ENCODE measurements at places on chromosomes 7 and 10.

DNA sequence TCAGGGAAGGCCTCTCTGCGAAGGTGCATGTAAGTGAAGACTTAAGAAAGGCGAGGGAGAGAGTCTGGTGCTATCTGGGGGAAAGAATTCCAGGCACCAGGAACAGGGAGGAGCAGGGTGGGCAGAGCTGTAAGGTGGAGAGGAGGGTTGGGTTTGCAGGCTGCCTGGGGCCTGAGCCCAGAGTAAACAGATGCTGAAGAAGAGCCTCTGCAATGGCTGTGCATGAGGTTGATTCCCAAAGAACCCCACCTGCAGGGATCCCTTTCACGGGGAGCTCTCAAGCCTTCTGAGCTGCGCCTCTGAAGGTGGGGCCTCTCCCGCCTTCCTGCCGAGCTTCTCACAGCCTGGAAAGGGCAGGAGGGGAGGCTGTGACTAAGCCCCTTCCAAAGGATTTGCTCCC lies 115.1 kb downstream of the RNF216 start:
- DNase-seq = no peak

DNA sequence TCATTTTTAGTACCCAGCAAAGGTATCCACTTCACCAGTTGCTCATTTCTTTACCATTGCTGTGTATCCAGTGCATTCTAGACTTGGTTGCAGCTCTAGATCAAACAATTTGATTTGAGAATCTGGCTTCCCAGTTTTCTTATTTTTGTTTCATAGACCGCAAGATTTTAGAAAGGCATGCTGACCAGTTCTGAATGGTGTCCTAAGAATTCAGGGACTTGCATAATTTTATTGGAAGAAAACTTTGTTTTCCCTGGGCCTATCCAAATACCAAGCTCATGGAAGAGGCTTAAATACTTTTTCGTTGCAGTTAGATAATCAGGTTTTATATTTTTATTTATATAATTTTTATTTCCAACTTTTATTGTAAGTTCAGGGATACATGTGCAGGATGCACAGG lies 58.3 kb downstream of the BICC1 start:
- no peak for DNase-seq

DNA sequence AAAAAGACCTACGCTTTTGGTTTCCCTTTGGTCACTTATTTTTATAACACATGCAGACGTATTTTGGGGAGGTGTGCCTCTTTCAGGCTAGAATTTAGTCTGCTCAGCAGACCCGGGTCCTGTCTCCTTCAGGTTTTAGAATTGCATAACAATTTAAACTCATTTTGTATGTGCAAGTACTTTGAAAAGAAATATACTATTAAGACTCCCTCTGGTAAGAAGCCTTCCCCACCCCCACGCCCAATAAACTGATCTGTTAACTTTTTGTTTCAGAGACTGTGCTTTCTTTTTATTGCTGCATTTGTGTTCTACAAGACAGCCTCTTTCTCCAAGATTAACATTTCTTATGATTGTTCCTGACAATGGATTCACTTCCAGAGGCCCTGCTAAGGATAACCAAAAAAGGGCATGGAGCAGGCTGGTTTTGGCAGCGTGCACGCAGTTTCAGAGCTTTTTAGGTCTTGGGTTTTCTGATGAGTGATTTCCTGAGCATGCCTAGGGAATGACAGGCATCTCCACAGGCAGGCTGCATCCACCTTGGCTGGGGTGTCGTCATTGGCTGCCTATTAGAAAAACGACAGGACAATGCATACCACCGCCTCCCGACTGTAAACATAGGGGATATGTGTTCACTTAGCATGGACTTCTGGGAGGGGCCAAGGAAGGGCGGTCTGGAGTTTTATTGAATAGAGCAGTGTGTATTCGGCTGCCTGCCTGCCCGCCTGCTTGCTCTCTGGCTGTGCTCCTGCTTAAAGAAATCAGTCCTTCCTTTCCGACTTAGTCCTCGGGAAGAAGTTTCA lies at the start of gene CALD1:
TSS of gene CALD1 (plus strand) at position 694 of the 800 bp plus-strand sequence. CDS start 88,100 bp downstream, outside the sequence.
- DNase-seq = peak; percentile 90

DNA sequence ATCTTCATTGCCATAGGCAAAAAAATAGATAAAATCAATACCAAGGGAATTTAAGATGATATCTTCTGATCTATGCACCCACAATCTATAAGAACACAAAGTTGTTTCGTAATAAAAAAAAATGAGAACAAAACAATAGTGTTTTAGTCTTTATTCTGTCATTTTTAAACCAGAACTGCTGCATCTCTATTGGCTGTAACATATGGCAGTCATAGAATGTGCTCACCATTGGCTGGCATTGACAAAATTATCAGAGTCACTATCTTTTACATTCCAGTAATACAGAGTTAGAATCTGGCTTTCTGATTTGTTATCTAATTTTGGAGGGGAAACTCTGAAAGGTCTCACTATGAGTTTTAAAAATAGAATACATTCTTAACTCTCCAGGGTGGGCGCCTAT lies 138.6 kb upstream of the CCDC6 start:
- DNase-seq = no peak

- DNase-seq = no peak
Measured at GRCh38 chr7:75965617-75966016, 28.8 kb downstream of the TMEM120A start.

DNA sequence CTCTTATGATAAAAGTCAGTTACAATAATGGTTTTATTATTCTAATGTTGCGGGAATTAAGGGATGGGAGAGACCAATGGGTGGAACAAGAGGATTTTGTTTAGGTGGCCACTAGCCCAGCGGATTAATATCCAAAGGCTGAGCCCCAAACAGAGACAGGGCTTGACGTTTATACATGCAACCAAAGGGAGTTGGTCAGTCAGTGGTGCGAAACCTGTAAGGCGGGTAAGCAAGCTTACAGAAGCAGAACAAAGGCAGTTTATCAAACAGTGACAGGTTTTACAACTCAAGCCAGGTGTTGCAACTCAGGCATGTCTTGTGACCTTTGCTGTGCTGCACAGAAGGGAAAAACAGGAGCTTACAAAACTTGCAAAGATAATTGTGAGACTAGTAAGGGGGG lies 622.9 kb upstream of the MBL2 start:
- no peak for DNase-seq

GRCh38 chr10:72660220-72660619 lies 31.7 kb upstream of the MCU start:
- DNase-seq = no peak

DNA sequence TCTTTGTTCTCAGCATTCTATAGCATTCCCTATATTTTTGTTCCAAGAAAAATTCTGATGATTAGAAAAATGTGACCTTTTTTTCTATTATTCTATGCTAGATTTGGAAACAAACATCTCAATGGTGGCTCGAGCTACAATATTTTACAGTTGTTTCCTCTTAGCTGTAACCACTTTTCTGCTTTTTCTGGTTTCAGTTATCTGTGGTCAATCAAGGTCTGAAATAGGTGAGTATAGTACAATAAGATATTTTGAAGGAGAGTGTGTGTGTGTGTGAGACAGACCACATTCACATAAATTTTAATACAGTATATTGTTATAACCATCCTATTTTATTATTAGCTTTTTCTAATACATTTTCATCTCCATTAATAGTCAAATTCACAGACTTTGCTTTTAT lies 564.5 kb upstream of the GHITM start:
- DNase-seq = no peak

DNA sequence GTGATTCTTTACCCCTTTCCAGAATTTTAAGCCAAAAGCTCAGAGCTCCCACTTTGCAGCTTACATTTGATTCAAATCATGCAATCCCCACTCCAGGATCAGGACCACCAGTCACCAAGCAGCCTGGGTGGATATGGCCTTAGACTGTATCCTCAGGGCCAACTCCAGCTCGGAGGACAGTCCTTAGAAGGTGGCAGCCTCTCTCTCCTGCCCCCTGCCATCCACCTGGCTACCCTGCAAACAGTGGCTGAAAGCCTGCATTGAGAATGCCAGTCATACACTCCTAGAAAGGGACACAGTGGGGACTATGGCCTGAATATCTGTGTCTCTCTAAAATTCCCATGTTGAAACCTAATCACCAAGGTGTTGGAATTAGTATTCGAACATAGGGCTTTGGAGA lies 50.0 kb upstream of the KCNMA1 start:
- no peak for DNase-seq

DNA sequence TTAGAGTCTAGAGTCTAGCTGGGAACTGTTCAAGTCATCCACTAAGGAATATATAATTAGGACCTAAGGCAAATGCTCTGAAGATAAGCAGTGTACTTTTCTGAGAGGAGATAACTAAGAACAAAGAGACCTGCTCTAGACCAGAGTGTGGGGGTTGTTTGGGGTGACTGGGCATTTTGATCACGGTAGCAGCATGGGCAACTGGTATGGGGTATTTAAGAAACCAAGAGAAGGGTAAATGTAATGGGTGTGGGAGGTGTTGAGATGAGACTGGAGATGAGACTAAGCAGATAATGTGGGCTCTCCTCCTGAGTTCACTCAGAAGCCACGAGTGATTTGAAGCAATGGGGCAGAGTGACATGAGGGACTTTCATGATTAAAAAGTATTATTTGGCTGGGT lies 1082.9 kb downstream of the GATA3 start:
- DNase-seq = no peak

DNA sequence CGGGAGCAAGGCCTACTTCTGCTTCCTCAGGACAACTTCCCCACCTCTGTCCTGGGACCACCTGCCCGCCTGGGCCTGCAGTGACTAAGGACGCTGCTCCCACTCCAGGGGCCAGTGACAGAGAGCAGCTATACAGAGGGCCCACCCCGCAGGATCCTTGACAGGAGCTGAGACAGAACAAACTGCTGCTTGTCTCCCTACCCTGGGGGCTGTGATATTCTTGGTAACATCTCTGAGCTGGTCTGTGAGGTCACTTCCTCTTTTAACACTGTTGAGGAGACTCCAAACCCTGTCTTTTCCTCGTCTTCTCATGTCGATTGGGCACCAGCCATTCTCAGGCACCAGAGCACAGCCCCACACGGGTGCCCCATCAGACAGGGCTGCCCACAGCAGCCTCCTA lies 6.9 kb upstream of the MRPS24 start:
- DNase-seq = no peak

DNA sequence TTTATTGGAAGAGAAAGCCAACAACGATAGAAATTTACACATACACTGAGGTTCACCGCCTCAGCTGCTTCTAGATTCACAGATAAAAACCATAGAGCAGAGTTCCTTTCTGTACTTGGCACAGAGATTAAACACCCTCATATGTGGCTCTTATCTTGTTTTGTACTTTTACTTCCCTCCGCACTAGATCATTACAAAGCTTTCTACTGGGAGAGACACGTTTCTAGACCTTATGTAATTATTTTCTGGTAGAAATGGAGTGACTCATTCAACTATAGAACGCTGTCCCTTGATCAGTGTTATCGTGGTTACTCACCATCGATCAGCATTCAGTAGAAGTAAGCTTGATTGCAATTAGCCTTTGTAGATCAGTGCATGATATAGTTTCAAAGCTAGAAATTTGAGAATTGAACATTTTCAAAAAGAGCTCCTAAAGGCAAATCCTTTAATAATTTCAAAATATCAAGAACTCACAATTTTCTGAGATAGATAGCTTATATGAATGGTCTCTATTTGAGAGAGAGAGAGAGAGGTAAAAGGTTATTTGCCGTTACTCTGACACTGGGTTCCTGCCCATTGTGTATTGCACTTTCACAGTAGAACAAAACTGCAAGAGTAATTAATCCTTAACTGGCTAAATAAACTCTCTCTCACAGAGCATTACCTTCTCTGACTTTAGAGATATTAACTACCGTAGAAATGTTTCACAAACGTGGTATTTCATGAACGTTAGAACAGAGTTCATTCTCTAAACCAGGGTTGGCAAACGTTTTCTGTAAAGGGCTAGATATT lies 26.1 kb upstream of the DNAJC1 start:
- DNase-seq = no peak

DNA sequence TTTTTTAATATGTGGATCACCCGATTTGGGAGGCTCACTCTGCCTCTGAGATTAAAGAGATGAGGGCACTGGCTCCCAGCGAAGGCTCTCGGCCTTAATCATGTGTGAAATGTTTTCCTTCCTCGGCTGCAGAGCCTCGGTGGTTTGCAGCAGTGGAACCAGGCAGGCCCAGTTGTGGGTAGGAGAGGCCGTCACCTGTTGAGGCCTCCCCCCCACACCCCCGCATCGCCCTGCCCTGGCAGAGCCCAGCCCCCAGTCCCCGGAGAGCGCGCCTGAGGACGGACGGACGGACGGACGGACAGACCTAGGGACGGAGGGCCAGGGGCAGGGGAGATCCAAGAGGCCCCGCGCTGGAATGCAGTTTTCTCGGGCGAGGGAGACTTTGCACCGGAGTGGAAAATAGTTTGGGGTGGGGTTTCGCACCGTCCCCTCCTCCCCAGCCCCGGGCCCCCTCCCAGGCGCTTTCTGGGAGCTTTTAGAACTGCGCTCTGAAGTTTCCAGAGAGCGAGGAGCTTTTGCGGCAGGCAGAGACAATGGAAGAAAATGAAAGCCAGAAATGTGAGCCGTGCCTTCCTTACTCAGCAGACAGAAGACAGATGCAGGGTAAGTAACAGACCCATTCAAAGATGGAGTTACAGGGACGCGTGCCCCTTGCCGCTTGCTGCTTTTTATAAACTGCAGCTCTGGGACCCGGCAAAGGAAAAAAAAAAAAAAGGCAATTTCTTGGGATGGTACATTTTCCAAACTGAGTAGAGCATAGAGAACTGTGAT lies at the start of gene KIAA1217:
TSS of gene KIAA1217 (plus strand) at position 478 of the 771 bp plus-strand sequence. CDS start at position 534, 56 bp downstream.
- DNase-seq = no peak

- DNase-seq = no peak
Measured at GRCh38 chr7:47265621-47266020, 316.3 kb downstream of the TNS3 start.

DNA sequence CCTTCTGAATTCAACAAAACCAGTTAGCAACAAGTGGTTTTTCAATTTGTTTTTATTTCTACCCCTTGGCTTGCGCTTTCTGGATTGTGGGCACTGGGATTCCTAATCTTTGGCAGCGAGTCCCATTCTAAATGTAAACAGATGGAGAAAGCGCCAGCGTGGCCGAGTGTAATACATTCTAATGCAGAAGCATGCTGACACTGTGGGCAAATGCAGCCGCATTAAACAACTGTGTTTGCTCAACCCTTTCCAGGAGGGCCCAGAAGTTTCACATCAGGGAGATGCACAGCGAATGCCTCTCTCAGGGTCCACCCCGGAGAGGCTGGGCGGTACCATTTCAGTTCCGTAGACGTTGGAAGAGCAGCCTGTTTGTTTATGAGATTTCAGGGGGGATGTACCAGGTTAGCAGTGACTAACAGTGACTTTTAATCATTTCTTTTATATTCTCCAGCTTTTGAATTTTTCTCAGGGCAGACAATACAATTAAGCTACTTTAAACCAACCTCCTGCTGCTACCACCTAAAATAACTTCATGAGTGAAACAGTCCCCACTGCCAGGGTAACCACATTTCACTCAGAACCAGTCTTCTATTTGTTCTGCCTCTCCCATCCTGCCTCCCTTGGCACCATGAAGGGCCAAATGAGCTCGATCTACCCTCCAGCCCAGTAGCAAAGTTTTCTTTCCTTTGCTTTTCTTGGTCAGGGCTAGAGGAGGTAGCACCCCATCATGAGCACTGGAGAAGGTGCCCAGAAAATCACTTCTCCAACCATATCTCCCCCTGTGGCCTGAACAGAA lies 164.2 kb upstream of the ITGB1 start:
- peak; percentile 85 for DNase-seq

GRCh38 chr10:58262766-58263165 lies 4.9 kb downstream of the IPMK start:
- DNase-seq = no peak

All from fibroblast of the conjunctiva (primary cell).